ENCODE measurements at places on chromosomes 12 and 14.

- no peak for DNase-seq
These were observed 1.4 kb upstream of the PWP1 start for GRCh38 chr12:107684029-107684795.

DNA sequence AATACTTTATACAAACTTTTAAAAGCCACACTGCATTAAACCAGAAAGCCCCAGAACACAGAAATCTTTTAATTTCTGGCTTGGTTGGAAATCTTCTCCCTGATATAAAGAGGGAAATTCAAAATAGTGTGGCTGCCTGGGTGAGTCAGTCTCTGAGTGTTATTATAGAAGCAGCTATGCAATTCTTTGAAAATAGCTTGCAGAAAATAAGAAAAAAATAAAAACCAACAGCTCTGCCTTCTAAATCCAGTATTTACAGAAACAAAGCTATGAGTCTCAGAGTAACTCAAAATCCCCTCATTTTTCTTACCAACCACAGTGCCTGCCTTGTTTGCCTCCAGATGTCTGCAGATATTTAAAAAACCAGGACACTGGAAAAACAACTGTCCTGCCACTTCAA lies 68.6 kb upstream of the FERMT2 start:
- DNase-seq = no peak

- DNase-seq = no peak
These were observed 4.5 kb downstream of the DHH start for GRCh38 chr12:49089821-49090773.

GRCh38 chr12:69846976-69847375 lies 21.9 kb downstream of the MYRFL start:
- no peak for DNase-seq

DNA sequence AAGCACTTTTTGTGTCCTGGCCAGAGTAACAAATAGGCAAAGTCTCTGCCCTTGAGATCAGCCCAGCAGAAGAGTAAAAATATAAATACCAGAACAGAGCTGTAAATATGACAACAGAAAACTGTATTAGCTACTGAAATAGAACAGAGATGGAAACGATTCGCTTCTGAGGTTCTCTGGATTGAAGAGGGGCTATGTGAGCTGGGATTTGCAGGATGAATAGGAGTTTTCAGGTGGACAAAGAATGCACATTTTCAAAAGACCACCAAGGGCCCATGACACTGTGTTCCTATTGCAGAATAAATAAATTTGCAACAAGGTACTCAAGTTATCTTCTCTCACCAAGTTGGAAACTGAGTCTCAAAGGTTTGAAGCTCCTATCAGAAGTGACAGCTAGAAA lies 176.6 kb downstream of the BCL11B start:
- no peak for DNase-seq

DNA sequence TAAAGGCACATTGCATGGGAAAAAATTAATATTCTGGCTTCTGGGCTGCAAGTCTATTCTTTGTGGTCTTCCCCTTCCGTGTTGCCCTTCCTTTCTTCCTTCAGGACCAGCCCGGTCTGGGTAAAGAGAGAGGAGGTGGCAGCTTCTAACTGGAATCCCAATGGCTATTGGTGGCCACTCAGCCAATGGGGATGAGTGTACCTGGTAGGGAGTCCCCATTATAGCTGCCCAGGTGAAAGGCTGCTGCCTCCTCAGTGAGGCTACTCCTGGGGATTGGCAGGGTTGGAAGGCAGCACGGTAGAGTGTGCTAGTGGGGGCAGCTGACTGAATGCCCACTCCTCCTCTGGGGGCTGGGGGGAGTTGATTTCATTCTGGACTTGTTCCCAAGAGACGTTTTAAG lies 112.6 kb downstream of the RBM19 start:
- no peak for DNase-seq

DNA sequence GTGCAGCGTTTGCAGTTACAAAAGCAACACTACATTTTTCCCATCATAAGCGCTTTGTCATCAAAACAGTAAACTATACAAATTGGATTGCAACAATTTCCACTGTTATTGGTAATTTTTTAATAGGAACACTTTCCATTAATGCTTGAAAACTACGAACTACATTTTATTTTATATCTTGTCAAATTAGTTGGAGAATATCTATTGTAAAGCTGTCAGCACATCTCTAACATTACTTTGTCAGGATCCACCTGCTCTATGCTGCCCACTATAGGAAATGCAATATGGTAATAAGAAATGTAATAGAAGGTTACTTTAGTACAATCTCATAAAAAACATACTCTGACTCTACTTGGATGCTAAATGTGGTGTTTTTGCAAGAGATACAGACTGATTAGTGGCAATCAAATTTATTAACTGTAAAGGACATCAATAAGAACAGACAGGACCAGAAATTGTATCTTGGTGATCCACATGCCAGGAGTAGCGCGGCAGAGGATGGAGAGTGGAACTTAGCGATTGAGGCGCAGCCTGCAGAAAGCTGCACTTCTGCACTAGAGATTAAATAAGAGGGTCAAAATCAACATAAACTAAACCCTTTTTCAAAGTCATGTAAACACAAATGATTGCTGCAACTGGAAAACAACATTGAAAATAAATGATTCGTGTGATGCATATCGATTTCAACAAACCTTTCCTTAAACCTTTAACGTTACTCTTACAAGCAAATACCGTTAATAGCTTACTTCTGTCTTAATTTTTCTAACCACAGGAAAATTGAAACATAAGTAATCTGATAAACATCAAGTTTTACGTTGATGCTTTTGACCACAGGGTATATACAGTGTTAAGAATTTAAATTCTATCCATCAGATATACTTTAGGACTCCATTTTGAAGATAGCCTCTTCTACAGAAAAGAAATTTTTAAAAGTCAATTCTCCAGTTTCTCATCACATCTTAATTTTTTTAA lies 3.6 kb upstream of the ARID2 start:
- no peak for DNase-seq

Data from activated CD8-positive, alpha-beta memory T cell treated with anti-CD3 and anti-CD28 coated beads for 1 hour (primary cell).